ENCODE measurements at places on chromosomes 4 and X.

DNA sequence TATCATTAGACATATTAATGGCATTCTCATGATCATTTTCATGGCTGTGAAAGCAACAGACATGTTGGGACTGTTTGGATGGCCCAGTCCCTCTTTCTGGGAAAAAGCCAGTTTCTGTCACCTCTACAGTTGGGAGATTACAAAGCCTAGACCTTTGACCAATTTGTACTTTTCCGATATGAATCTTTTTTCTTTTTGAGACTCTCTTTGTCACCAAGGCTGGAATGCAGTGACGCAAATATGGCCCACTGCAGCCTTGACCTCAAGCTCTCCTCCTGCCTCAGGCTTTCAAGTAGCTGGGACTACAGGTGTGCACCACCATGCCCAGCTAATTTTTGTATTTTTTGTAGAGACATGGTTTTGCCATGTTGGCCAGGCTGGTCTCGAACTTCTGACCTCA, 9.4 kb downstream of the TBC1D25 start:
- DNase-seq: no peak

DNA sequence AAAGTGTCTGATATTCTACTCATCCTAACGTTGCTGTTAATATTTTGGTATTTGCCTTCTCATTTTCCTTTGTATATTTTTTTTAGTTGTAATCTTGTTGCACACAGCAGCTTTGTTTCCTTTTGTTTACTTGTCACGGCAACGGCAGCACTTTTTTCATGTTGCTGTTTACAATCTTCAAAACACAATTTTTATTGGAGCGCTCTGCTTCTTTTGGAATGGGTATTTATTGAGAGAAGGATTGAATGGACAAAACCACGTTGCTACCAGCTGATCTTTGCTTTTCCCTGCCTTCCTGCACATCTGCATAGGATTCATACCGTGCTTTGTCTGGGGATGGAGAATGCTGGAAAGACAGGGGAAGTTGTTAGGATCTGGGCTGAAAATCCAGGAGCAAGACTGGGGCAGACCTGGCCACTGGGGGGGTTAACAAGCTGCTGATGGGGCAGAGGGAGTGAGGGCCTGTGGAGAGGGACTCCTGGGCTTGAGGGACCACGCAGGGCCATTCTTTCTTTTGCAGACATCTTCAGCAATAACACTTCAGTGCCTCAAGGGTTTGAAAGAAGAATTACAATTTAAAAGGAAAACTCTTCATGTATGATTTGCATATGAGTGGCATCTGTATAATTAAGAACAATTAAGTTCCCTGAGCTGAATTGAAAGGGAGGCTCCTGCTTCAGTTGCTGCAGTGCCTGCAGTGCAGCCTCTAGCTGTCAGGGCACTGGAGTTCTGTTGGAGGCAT, 69.8 kb downstream of the TMEM131L start:
- no peak for DNase-seq

- no peak for DNase-seq
Observed at GRCh38 chr4:103171006-103171405, 27.1 kb downstream of the CENPE start.

GRCh38 chrX:9110808-9111207, 76.9 kb upstream of the FAM9B start:
- no peak for DNase-seq

- DNase-seq: no peak
Observed at GRCh38 chrX:39626749-39627148, 471.0 kb downstream of the BCOR start.

- no peak for DNase-seq
Observed at GRCh38 chr4:25993395-25994185, 79.6 kb downstream of the SMIM20 start.

DNA sequence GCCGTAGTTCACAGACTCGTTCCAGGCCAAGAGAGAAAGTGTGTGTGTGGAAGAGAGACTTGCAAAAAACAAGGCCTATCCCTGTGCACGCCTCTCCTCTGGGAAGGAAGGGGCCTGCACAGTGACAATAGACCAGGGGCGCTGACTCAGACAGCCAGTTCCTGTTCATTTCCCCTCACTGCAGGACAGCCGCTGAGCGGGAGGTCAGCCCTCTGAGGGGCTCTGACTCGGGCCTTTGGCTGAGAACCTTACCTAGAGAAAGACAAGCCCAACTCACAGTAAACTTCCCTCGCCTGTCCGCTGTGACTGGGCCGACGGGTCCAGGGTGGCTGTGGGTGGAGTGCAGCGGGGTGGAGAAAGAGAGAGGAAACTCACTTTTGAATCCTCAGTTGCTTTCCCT, 52.1 kb downstream of the RTL5 start:
- peak; percentile 73 for DNase-seq

DNA sequence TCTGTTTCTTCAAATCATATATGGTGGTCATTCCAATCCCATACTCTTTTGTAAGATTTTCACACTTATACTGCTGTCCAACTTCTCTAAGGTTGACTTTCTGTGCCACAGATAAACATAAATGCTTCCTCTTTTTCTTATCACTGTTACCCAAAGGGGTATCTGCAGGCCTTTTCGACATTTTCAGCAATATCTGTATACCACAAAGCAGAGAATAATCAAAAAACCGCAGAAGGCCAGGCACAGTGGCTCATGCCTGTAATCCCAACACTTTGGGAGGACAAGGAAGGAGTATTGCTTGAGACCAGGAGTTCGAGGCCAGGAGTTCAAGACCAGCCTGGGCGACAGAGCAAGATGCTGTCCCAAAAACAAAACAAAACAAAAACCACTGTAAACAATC, 3.1 kb upstream of the RFC1 start:
- no peak for DNase-seq

- no peak for DNase-seq
Observed at GRCh38 chr4:138911909-138912703, 103.5 kb upstream of the NOCT start.

DNA sequence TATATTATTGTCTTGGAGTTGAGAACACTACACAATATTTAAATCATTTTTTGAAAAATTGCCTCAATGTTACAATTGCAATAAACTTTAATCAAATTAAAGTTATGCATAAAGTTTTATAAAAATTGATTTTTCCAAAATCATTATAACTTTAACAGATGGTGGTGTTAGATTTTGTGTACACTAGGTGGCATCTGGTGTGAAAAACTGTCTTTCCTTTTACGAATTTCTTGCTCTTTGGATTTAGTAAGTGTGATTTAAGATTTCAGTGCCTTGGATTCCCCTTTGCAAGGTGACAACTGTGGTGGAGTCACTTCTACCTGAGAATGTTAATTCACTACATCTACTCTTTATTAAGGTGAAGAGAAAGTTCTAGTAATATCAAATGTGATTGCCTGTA, 91.6 kb downstream of the AREG start:
- DNase-seq: no peak

DNA sequence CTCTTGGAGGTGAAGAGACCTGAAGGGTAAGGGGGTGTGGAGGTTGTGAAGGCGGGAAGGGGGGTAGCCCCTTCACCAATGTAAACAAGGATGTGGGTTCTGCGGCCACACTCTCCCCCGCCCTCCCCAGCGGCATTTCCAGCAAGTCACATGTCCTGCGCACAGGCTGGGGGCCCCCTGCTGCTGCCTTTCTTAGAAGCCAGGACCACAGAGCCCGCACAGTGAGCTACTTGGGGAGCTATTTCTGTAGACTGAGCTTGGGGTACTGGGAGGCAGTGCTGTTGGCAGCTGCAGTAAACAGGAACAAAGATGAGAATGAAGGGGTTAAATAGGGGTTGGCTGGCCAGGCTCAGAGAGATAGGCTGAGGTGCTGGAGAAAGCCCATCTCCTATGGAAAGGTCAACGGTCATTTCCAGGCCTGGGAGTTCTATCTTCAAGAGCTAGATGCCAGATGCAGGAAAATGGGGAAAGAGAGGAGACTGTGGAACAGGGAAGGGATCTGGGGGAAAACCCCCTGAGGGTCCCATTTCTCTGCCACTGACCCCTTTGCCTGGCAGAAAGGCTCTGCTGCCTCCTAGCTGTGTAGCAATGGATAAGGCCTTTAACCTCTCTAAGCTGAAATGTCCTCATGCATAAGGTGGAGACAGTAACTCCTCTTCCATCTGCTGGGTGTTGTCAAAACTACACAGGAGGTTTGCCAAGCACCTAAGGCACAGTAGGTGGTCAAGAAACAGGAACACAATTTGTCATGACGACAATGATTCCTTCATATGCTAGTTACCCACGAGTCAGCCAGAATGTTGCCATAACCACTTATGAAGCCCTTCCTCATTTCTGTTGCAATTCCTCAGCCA, 18.5 kb upstream of the PIM2 start:
- DNase-seq: no peak

DNA sequence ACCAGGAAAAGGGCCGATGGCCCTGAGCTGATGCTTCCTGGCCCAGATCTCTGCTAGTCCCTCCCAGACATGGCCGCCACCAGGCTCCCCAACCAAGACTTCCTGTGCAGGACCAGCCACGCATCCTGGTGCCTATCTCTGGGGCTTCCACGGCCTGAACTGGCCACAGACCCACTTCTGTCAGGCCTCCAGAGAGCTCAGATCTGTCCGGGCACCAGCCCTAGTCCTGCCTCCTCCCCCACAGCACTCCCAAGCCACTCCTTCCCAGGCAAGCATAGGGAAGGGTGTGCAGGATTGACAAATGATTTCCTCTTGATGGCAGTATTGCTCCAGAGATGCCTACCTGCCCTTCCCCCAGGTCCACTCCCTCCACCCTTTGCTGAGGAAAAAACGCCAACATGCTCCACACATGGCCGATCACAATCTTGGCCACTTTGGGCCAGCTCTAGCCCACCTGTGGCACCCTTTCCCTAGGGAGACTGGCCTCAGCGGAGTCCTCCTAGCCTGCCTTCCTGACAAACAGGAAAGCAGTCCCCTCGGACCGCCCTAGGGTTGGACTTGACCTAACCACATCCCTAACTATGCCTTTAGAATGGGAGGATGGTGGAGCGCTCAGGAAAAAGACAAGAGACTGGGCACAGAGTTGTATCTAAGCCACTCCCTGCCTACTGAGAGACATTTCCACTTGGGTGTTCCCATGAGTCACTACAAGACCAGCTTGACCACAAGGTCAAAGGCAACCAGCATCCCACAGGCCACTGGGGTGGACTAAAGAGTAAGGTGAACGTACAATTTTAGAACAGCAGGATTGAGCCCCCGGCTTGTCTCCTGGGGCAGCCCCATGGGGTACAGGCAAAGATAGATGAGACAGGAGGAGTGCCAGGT, 277.5 kb upstream of the AGTR2 start:
- DNase-seq: no peak

- no peak for DNase-seq
Observed at GRCh38 chr4:22485737-22486136, 30.1 kb downstream of the ADGRA3 start.

DNA sequence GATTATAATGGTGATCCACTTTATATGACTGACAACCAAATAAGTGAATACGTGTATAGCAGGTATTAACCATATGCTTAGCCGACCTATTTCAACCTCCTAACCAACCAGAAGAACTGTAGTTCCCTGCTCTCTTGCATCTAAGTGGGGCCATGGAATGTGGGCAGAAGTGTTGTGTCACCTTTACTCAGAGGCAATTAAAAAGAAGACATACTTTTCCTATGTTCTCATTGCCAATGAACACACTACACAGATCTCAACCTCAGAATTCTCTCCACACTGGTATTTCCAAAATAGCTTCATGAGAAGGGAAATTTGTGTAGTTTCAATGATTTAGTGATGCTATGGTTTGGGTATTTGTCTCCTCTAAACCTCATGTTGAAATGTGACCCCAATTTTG, 3.2 kb upstream of the NFKB1 start:
- no peak for DNase-seq

DNA sequence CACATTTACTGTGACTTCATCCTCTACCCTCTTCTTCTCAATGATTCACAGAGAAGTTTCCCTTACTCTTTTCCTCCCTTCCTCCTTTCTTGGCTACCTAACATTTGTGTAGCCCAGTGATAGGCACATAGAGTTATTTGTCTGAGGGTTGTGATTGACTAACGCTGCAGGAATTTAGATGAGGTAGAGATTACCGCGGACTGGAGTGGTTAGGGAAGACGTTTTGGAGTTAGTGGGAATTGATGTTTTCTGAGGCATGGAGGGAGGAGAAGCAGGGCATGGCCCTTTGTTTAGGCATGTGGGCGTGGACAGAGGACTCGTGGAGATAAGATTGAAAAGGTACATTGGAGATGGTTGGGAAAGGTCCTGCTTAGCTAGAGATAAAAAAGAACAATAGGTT, 246.7 kb downstream of the GPAT3 start:
- DNase-seq: no peak

DNA sequence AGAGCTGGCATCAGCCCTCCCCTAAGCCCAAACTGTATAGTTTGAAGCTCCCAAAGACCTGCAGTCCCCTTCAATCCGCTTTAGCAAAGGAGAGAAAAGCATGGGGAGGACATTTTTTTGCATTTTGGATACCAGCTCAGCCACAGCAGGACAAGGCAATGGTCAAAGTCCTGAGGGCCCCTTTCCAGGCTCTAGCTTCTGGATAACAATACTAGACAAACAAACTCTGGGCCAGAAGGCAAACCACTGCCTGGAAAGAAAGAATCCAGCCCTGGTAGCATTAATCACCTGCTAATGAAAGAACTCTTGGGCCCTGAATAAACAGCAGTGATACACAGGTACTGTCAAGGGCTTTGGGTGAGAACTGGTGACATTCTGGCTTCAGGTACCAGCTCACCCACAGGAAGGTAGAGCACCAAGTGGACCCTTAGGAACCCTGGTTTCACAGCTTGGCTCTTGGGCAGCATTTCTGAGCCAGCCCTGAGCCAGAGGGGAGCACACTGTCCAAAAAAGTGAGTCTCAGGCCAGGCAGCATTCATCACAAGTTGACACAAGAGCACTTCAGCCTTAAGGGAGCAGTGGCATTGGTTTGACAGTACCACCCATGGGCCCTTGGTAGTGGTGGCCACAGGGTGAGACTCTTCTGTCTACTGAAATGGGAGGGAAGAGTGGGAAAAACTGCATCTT, 62.5 kb downstream of the SPIN3 start:
- no peak for DNase-seq

DNA sequence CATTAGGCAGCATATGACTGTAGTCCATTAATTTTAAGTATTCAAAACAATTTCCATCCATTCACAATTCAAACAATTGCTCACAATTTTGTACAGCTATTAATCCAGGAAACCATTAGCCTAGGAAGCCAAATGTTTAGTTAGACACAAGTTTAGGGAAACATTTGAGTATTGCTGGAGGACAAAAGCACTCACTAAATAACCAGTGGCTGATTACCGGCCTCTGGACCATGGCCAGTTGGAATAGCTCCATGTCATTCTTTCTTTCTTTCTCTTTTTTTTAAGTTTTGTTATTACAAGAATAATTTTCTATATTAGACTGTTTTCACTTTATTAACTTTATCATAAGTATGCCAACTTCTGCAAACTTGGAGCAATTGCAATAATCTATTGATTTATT, 31.3 kb downstream of the TRIML2 start:
- no peak for DNase-seq

DNA sequence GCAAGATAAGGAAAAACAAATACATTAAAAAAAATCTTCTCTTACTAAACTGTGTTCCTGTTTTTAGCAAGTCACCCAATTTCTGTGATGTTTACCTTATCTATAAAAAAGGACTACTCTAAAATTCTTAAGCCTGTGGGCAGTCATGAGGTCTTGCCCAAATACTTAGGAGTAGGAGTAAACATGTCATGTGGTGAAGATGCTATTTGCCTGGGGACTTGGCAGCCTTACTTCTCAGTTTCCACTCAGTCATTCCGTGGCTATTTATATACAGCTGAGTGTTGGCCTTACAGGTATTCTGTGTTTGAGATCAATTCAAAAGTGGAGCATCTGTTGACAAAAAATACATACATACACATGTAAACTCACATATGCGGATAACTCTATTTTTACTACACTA, 89.9 kb upstream of the TLR2 start:
- no peak for DNase-seq

Measured in pulmonary artery endothelial cell (primary cell).